Vagina (tissue), 2 donors: ENCODE measurements at places on chromosomes 7 and 10. TPM values are rescaled to one million over a fixed set of nuclear protein-coding genes. Genes with fewer than 3 reads are reported as not detected.

GRCh38 chr10:102230861-102231356 is 4.8 kb downstream of the ELOVL3 start:
- no peak for DNase-seq

DNA sequence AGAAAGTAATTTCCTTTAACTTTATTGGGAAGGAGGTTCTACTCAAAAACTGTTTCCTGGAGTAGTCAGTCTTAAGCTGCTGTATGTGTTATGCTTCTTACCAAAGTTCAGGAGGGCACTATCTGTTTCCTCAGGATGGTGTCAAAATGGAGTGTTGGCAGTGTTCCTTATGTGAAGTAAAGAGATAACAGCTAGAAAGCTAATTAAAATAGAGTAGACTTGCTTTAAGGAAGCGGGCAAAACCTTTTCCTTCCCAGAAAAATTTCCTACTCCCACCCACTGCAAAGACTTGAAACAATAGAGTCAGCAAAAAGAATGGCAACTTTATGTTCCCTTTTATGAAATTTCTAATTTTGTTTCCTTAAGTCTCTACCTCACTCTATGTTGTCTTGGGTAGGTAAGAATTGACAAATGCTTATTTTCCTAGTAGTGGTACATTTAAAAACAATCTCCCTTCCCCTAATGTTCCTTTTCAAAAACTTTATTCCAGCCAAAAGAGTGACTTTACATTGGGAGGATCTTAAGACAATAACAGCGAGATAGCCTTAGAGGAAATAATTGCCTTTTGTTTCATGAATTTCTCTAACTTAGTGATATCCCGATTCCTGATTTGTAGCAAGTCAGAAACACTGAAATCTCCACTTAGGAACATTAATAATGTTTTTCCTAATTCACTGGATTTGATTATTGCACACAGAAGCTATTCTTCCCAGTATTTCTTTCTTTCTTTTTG is 26.5 kb upstream of the ENTPD1 start:
- no peak for DNase-seq

GRCh38 chr10:29151005-29151404 is 137.9 kb upstream of the LYZL1 start:
- DNase-seq: no peak

DNA sequence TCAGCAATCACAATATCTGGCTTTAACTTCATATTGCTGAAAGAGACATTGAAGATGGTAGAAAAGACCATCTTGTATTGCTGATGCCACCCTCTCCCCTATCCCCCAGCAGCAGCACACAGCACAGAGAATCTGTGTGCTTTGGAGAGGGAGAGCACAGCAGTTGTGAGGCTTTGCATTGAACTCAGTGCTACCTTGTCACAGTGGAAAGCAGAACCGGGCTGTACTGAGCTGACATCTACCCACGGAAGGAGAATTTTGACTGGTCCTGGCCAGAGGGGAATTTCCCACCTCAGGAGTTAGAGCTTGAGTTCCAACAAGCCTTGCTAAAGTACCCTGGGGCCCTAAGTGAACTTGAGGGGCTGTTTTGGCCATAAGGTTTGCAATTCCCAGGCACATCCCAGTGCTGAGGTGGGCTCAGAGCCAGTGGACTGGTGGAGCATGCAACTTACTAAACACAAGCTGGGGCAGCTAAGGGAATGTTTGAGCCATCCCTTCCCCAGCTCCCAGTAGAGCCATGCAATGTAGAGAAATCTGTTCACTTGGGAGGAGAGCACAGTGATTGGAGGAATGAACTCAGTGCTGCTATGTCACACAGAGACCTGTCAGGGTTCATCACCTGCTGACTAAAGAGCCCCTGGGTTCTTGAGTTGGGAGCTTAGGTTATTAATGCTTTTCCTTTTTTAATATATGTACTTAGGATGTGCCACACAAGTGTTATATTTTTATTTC is 62.1 kb downstream of the OR13A1 start:
- DNase-seq: no peak

DNA sequence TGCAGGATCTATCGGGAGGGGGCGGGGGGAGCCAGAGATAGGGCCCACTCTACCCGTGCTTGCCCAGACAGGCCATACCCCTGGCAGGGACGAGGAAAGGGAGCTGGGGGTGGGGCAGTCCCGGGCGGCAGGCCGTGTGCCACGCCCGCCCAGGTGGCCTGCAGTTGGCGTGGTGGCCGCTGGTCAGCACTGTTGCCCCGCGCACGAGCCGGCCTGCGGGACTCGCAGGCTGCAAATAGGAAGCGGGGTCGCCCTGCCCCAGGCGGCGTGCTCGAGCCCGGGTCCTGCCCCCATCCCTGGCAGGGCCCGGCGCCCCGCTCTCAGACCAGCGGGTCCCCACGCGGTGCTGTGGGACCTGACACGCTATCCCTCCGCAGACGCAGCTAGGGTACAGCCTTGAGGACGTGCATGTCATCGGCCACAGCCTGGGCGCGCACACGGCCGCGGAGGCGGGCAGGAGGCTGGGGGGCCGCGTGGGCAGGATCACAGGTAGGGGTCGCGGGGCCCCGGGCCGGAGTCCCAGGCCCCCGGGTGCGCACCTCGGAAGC is 6.7 kb downstream of the PNLIPRP2 start:
- no peak for DNase-seq

DNA sequence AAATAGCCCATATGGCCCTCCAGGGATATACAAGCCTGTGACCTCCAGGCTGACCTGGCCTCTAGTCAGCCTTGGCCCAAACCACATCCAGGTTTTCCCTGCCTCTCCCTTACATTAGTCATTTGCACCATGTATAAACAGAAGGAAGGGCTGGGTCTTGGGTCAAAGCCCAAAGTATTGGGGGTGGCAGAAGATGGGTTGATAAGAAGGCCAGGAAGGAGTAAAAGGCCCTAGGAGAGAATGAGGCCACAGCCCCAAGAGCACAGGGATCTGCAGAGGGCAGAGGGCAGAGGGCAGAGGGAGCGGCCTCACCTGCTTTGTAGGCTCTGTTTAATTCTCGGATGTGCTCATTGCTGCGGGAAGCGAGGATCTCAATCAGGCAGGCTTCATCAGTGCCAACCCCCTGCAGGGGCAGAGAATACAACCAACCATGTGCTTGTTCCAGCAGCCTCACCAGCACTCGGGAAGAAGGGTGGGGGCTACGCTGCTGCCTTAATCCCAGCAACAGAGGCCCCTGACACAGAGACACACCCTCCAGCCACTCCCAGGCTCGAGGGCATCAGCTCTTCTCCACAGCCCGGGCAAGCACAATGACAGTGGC is 31.3 kb downstream of the PLAC9 start:
- no peak for DNase-seq

GRCh38 chr10:83880252-83880791 is 259.0 kb upstream of the GHITM start:
- no peak for DNase-seq

- DNase-seq: no peak
Measured at GRCh38 chr7:159122276-159122675, 22.4 kb downstream of the VIPR2 start.

DNA sequence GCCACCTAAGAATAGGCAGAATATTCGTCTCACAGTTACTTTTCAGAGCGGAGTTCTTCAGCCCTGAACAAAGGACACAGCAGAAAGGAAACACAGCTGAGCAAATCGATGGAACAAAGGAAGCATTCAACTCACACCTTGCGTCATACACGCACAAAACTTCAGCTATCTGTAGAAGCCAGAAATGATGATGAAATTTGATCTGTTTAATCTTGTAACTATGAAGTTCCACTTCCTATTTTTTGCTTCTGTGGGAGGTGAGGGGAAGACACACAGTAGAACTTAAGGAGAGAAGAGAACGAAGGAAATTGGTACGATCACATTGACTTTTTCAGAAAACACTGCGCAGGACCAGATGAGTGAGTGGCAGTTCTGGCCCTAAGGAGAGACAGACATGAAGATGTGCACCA is 26.2 kb downstream of the FAM171A1 start:
- DNase-seq: no peak

DNA sequence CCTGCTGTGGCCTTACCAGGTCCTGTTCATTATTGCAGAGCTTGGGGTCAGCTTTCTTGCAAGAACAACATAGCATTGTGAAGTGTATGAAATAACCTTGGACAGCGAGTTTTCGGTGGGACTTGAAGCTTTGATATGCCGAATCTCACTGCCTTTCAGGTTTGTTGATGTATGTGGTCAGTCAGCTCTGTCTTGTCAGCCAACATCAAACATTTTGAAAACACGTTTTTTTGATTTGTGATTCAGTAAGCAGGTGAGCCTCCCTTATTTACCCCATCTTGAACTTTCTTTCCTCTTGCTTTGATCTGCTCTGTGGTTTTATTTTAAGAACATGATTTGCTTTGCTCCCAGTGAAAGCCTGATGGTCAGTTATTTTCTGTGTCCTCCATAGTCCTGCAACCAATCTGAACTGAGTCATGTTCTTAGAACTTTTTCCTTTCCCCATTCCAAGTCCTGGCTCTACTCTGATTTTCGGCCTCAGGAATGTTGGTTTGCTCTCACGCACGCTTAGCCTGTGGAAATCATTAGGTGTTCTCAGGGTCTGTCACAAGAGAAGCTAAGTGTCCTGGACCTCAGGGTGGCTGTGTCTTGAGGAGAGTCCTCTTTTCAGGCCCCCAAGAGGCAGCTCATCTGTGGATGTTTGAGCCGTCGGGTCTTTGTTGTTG is 8.7 kb downstream of the WBP1L start:
- no peak for DNase-seq

- DNase-seq: no peak
Measured at GRCh38 chr7:90320014-90320413, 1.1 kb downstream of the FAM237B start.

DNA sequence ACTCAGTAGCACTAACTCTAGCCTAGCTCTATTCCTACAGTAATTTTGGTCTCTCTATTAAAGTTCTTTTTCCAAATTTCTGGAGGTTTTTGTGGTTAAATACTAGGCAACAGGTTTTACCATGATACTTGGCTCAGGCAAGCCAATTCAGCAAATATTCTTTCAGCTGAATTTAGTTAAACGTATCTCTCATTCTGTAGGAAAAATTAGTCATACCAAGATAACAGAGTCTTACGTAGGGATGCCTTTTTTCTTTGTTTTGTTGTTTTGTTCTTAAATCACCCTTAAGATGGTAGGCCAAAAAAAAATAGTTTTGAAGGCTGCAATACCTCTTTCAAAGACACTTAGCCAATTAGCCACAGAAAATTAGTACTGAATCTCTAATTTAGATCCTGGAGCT is 180.5 kb downstream of the MAGI2 start:
- DNase-seq: no peak

DNA sequence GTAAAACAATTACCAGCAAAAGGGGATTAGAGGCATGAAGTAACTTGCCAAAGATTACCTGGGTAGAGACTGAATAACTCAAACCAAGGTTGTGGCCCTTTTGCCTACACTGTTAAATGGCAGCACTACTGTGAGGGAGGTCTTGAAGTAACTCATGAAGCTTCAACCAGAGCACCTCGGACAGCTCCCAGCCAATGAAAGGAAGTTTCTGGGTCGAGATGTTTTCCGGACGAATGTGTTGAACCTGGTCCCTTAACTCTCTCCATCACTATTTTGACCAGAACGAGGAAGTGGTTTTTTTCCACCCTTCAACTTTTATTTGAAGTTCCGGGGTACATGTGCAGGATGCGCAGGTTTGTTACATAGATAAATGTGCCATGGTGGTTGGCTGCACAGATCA is 133.6 kb upstream of the PRKCQ start:
- no peak for DNase-seq

- DNase-seq: no peak
Measured at GRCh38 chr10:5582736-5583135, 58.0 kb downstream of the CALML3 start.

- DNase-seq: no peak
Measured at GRCh38 chr7:131970602-131971001, 414.2 kb upstream of the PODXL start.

GRCh38 chr10:34254596-34254995 is 560.5 kb downstream of the PARD3 start:
- no peak for DNase-seq

GRCh38 chr7:156832195-156832877 is 60.6 kb downstream of the LMBR1 start:
- no peak for DNase-seq

GRCh38 chr7:27154901-27155815 is 1.3 kb downstream of the HOXA7 start:
- no peak for DNase-seq

- DNase-seq: no peak
Measured at GRCh38 chr10:62162261-62162981, 106.2 kb downstream of the RTKN2 start.

DNA sequence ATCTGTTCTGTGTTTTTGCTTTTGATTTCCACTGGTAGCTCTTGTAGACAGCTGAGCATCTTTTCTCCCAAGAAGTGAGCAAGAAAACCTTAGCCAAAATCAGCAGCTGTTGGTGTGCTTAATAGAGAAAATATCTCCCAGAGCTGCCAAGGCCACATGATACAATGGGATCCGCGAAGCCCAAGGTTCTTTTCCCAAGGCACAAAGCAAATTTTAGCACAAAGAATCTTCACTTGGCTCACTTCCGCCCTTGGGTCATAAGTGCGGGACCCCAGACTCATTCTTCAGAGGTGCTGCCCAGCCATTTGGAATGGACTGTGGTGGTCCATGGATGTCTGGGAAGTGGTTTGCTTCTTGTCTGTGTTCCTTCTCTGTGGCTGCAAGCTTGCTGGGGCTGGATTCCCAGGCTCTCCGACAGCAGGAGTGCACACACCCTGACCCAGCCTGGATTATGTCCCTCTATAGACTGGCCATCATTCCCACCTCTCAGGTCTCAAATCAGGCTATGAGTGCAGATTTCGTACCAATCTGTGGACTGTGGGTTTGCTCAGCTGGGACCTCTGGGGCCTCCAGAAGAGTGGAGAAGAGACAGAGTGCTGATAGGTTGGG is 93.0 kb upstream of the TMEM72 start:
- no peak for DNase-seq

Gene AKR1C2
- total RNA-seq: 104 TPM

Gene PPP1R3A
- not detected for total RNA-seq

Gene NKX2-3
- total RNA-seq: not detected

Gene GSTO2
- 13.8 TPM for total RNA-seq

Gene TMEM273
- 17.9 TPM for total RNA-seq

Gene VPS37D
- total RNA-seq: 5.4 TPM

Gene HMX3
- total RNA-seq: not detected

Gene SLC39A12
- total RNA-seq: not detected

Gene TCAF2
- 9.1 TPM for total RNA-seq

Gene FAM237B
- not detected for total RNA-seq

Gene ITGB8
- 62.6 TPM for total RNA-seq

Gene CYP17A1
- 43.2 TPM for total RNA-seq
